Globus pallidus (tissue), 1 donor: ENCODE measurements at places on chromosomes 2 and 18.

GRCh38 chr18:10523544-10523943, 2.3 kb upstream of the NAPG start:
- no peak for DNase-seq

- DNase-seq, result no peak
These were observed 86.4 kb downstream of the ARL6IP6 start for GRCh38 chr2:152804687-152805408.

DNA sequence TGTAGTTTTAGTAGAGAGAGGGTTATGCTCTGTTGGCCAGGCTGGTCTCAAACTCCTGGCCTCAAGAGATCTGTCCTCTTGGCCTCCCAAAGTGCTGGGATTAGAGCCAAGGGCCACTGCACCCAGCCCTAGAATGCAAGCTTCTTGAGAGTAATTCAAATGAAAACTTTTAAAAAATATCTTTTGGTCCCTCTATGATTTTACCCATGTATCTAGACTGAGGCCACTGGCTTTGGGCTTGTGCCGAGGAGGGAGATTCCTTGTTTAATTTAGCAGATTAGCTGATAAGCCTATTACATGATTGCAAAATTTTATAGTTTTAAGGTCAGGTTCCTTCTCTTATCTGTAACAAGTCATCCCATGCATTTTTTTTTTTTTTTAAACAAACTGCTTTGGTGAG, 59.5 kb upstream of the CCDC195 start:
- no peak for DNase-seq

DNA sequence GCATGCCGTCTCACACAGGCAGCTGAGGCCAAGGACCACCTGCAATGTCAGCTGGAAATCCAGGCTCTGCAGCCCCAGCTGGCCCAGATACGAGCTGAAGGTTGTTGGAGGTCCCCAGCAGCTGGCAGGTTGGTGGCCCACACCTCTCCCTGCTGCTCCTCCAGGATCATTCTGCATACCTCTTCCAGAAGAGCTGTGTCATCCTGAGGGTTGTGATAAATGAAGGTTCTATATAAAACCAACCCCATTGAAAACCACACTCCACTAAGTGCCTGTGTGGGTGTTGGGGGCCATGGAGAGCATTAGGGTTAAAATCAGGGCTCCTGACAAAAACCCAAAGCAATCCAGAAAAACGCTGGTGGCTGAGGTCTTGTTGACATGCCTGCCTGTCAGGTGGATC, 50.4 kb downstream of the C1QL2 start:
- DNase-seq, result no peak

GRCh38 chr18:22563164-22563583, 145.5 kb upstream of the CTAGE1 start:
- DNase-seq, result peak; percentile 30

- DNase-seq, result no peak
These were observed 302.6 kb upstream of the SLC14A2 start for GRCh38 chr18:45312555-45313126.

DNA sequence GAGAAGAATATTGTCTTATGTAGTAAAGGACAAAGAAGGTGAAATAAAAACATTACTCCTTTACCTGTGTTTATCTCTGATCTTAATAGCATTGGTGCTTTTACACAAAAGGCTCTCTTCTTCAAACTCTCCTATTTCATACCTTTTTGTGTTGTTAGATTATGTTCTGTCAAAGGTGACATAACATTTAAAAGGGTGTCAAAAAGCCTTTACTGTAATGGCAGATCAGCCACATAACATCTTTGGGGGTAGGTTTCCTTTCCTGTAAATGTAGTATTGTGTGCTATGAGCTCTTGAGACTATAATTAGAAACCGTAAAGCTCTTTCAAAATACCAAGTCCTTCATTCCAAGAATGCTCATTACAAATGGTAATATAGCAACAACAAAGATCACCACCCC, 400.1 kb downstream of the LNPK start:
- DNase-seq, result no peak

- no peak for DNase-seq
These were observed 131.8 kb downstream of the KCNH7 start for GRCh38 chr2:162706770-162707169.

GRCh38 chr18:47919916-47920315, 10.5 kb downstream of the SMAD2 start:
- DNase-seq, result no peak

- no peak for DNase-seq
These were observed 32.3 kb downstream of the CXCR4 start for GRCh38 chr2:136085453-136086209.

GRCh38 chr2:53784436-53784835, 2.3 kb downstream of the ASB3 start:
- DNase-seq, result no peak
